ENCODE measurements at places on chromosomes 6 and 20. TPM values are rescaled to one million over a fixed set of nuclear protein-coding genes. Genes with fewer than 3 reads are reported as not detected.

Gene PCMT1
- 188 TPM for total RNA-seq

Gene CST5
- total RNA-seq, result not detected

Gene TAF8
- total RNA-seq, result 27.5 TPM

Gene RIMS4
- 10.9 TPM for total RNA-seq

Gene VSX1
- total RNA-seq, result not detected

Gene TRIM31
- total RNA-seq, result not detected

Gene HEY2
- not detected for total RNA-seq

Gene LINC00237
- not detected for total RNA-seq

DNA sequence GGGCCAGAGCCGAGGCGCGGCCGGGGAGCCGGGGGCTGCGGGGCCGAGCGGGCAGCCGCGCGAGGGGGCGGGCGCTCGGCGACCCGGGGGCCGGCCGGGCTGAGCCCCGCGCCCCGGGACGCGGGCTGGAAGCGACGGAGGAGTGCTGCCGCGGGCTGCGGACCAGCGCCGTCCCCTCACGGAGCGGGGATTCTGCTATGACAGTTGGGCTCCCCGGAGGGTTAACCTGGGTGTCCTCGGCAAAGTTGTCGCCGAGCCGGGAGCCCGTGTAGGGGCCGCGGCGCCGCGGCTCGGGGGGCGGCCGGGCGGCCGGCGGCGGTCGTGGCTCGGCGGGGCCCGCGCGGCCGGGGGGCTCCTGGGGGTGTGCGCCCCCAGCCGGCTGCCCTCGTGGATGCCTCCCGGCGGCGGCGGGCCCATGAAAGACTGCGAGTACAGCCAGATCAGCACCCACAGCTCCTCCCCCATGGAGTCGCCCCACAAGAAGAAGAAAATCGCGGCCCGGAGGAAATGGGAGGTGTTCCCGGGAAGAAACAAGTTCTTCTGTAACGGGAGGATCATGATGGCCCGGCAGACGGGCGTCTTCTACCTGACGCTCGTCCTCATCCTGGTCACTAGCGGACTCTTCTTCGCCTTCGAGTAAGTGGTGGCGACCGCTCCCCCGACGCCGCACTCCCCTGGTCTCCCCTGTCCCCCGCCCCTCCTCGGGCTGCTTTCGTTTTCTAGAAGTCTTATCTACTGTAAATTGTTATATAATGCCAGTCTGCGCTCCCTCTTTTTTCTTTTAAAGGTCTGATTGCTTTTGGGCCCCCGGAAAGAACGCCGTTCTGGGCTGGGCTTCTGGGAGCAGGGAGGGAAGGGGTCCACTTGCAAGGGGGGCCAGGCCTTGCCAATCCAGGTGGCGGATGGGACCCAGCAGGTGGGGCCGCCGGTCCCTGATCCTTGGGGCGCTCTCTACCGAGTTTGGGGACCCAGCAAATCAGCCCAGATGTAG is 936 bp downstream of the ZDHHC14 start:
- DNase-seq, result peak; percentile 55

DNA sequence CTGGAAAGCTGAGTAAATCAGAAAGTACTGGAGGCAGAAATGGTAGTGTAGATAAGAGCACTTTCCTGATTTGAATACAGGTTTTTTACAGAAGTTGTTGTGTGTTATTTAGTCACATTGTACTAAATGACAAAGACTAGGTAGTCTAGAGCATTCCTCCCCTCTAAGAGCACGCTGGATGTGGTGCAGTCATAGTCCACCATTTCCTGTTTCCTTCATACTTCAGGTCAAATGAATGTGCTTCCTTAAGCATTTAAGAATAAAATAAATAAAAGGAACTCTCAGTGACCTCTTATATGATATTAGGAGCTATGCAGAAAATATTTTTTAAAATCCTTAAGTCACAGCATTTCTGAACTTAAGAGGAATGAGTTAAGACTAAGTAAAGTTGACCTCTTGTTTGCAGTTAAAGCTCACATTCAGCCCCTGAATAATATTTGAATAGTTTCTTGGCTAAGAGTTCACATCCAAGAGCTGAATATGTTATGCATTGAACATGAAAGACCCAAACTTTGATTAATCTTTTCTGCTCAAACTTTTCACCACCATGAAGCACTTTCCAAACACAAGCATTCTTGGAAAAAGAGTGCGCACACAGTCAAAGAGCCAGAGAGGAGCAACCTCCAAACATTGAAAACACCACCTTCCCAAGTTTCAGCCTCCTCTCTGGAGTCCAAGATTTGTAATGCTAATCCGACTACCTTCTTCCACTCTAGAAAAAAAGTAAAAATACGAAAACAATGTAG is 53.4 kb upstream of the TMEM30A start:
- no peak for DNase-seq

DNA sequence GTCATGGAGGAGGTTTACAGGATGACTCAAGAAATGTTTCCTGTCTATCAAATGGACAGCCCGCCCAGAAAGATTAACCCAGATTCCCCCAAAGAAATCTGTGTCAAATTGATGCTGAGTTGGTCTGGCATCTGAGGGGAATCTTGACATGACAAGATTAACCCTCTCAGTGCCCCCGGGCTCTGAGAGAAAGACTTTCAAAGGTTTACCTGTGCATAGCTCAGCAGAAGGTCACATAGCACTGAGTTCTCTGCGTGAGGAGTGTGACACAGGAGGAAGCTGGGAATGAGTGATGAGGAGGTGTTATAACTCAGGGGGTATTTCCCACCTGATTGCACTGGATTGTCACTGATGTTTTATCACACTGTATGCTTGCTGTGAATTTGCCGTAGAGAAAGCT is 601.2 kb downstream of the DHX35 start:
- no peak for DNase-seq

DNA sequence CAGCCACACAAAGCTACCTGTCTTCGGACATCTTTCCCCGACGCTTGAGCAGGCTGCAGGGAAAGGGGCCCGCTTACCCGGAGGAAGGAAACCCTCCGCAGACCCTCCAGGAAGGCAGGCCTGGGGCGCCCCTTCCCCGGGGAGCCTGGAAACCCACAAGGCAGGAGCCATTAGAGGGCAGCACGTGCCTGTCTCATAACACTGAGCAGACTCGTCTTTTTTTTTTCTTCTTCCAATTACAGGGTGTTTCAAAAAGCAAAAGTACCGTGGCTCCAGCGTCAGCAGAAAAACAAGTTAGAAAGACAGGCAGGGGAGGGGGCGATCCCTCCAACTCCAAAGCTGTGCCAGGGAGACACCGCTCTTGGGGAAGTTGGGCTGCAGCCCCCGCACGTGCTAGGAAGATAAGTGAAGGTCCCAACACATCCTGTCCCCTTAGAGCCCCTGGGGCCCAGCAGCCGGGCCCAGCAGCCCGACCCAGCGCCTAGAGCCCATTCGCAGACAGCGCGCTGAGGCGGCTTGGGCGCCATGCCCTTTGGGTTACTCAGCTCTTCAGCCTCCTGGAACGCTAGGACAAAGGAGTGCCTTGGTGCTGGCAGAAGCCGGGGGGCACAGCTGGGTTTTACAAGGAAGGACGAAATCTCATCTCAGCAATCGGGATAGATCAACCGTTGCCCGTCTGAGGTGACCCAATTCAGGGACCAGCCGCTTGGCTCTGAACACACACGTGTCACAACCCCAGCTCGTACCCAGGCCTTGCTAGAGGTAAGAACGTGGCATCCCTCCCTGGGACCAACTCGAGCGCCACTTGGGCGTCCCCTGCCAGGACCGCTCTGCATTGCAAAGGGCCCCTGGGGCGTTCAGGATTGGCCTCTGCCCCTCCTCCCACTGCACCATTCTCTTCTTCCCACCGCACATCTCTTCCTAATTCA is 136.3 kb downstream of the LY86 start:
- DNase-seq, result peak; percentile 45

DNA sequence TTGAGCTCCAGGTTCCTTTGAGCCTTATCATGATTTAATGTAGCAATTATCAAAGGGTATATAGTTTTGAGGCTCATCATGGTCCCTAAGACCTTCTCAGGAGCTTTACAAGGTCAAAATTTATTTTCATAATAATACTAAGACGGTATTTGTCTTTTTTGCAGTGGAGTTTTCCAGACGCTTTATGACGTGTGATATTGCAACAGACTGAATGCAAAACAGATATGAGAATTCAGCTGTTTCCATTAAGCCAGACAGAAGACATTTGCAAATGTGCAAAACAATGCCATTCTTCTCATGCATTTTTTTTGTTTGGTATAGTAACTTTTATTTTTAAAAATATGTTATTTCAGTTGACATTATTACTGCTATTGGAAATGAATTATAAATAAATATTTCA is 24.7 kb upstream of the CNKSR3 start:
- no peak for DNase-seq

DNA sequence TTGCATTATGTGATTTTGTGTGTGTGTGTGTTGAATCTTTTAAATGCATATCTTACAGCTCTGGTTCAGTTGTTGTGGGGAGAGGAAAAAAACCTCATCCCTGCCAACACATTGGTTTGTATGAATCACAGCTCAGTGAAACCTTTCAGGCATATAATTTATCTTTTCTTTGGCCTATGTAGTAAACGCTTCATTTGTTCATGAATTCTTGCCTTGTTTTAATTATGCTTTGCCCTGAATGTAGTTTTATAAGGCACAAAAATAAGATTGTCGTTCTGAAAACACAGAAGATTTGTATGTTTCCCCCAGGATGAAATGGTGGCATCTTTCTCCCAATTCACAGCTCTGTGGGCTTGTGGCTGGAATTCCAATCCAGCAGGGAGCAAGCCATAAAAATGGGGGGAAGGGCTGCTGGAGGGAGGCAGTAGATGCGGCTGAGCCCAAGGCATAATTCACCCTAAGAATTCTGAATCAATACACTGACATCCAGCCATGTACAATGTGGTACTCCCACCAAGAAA is 45.1 kb downstream of the BCAS1 start:
- no peak for DNase-seq

GRCh38 chr20:25188218-25188617 is 7.3 kb upstream of the ENTPD6 start:
- DNase-seq, result no peak

DNA sequence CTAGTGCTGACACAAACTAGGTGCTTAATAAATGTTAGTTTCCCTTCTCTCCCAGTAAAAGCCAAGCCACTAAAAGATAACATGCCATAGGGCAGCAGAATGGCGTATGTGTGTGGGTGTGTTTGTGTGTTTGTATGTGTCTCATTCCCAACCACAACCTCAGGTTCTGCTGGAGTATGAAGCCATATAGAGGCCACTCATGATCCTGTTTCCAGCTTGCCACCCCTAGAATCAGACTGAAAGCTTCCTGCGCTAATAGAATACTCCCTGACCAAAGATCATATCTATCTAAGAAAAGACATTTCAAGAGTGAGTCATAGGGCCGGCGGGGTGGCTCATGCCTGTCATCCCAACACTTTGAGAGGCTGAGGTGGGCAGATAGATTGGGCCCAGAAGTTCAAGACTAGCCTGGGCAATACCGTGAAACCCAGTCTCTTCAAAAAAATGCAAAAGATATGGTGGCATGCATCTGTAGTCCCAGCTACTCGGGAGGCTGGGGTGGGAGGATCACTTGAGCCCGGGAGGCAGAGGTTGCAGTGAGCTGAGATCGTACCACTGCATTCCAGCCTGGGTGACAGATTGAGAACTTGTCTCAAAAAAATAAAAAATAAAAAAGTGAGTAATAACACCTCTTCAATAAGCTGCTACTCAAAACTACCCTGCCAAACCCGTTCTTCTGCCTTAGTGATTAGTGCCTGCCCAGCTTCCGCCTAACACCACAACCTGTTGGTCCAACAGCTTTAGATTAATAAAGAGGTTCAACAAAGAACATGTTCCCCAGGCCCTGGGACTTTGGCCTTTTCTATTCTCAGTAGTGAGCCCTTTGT is 11.8 kb upstream of the SNRPC start:
- no peak for DNase-seq

DNA sequence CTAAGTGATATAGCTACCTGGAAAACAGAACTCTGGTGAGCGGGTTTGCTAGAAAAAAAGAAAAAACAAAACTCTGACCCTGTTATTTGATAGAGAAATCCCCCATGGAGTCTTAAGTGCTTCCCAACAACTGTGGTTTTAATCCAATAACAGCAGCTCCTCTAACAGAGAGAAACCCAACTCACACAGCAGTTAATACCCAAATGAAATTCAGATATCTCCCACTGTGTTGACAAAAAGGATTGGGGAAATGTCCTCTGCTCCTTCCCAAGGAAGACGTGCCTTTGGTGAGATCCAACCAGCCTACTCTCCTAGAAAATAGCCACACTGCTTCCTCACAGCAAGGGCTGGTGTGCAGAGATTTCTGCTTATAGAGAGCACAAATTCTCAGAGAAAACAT is 200.4 kb upstream of the FBXL4 start:
- no peak for DNase-seq

Data from G401 (cell line).